Right ventricle myocardium superior (tissue), 1 donor: ENCODE measurements at places on chromosomes 12 and 14. TPM values are rescaled to one million over a fixed set of nuclear protein-coding genes. Genes with fewer than 3 reads are reported as not detected.

DNA sequence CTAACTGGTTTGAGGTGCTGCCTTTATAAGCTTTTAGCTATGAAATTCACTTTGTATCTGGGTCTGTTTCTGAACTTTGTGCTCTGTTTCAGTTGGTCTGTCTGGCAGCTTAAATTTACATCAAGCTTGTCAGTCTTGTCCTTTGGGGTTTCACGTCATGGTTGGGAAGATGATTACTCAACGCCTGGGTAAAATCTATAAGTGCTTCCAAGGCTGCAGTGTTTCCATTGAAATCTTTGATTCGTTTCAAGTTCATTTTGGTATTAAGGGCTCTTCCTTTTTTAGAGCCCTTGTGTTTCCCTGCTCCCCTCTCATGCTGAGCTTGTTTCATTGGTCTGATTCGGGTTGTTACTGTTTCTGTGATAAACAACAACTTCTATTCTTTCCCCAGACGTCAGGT is 58.2 kb downstream of the FBXW8 start:
- DNase-seq, result no peak

DNA sequence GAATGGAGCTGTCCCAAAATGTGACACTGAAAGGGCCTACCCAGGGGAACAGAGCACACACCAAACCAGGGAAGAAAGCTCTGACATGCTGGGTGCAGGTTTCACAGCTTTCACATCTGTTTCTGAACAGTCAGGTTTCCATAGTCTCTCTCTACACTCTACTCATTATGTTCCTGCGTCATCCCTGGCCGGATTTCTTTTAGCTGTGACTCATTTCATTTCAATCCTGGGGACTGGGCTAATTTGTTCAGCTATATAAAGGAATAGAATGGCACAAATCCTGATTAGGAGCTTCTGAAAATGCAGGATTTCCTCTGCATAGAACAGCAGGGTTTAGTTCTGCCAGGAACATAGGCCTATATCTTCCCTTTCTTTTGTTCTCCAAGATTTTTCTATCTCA is 649.8 kb downstream of the RPS29 start:
- DNase-seq, result no peak

DNA sequence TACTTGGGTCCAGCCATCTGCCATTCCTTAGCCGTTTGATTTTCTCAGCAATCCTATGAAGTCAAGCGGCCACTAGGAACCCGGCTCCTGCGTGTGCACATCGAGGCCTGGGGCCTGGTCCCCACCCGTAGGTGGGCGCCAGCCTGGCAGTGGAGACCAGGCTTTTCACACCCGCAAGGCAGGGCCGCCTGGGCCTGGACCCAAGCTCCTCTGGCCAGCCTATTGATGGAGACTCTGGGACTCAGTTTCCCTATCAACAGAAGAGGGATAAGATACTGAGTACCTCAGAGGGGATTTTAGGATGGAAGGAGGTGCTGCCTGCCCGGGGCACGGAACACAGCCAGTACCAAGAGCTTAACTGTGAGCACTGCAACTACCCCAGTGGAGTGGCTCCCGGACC is 104.3 kb upstream of the C14orf180 start:
- no peak for DNase-seq

GRCh38 chr12:27428466-27428865 is 18.1 kb upstream of the SMCO2 start:
- DNase-seq, result no peak

GRCh38 chr14:20555845-20556244 is 5.0 kb downstream of the RNASE9 start:
- DNase-seq, result no peak

DNA sequence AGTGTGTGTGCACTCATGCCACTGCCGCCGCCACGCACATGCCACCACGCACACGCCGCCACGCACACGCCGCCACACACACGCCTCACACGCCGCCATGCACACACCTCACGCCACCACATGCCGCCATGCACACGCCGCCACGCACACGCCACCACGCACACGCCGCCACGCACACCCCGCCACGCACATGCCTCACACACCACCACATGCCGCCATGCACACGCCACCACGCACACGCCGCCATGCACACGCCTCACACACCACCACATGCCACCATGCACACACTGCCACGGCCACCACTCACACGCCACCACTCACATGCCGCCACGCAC is 6.3 kb downstream of the CLBA1 start:
- DNase-seq, result no peak

- no peak for DNase-seq
Measured at GRCh38 chr12:11868027-11868426, 202.7 kb upstream of the BCL2L14 start.

- DNase-seq, result no peak
Measured at GRCh38 chr14:23512156-23512555, 39.4 kb downstream of the ZFHX2 start.

DNA sequence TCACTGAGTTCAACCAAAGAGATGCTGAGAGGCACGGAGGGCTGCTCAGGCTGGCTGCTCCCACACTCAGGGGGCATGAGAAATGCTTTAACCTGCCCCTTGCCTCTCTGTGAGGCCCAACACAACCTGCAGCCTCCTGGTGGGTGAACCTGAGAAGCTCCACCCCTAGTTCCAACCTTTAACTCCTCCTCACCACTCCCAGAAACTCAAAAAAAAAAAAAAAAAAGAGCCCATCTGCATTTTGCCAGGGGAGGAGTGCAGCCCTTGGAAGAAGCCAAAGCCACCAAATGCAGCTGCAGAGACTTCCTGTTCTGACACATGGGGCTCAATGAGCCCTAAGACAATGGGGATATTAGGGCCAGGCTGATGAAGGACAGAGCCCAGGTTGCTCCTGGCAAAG is 8.9 kb downstream of the KRT4 start:
- no peak for DNase-seq

GUCY2C gene
- total RNA-seq, result not detected

TOMM20L gene
- not detected for total RNA-seq

DPF3 gene
- total RNA-seq, result 25.0 TPM

MTRFR gene
- total RNA-seq, result 8.1 TPM
